ENCODE measurements at places on chromosomes 6 and 20. TPM values are rescaled to one million over a fixed set of nuclear protein-coding genes. Genes with fewer than 3 reads are reported as not detected.

- peak; percentile 73 for DNase-seq
Observed at GRCh38 chr6:136989571-136990241, 55.1 kb downstream of the IL20RA start.

DNA sequence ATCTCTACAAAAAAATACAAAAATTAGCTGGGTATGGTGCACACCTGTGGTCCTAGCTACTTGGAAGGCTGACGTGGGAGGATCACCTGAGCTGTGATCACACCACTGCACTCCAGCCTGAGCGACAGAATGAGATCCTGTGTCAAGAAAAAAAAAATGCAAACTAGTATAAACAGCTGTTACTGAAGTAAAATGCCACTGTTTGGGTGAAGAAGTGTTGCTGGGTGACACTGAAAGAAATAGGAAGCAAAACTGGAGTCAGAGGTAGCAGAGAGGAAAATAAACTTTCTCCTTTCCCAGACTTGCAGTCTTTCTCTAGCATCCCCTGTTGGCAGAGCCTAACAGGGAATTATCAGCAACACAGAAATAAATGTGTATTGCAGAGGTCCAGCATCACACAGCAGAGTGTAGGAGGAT is 241.2 kb upstream of the PREP start:
- DNase-seq = no peak

DNA sequence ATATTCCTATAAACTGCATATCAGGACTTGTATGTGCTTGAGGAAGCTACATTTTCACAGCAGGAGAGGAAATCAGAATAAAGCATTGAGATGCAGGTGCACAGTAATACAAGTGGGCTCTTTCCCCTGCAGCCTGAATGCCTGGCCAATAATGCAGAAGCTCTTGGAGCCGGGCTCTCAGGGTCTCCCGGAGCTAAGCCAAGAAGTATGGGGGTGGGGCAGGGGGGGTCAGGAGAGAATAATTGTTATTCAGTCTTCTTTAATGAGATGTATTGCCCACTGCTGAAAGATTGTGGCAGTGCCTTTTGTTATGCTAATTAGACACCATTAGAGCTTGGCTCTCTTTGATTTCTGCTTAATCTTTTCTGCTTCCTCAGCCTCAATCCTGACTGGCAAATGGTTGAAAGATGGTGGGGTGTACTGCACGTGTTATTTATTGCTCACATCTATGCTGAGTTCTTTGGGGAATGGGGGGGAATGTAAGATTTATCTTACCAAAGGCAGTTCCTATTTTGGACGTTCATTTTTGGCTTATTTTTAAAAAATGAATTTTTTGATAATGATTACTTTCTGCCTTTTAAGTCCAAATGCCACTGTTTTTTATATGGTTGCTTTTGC is 407.6 kb upstream of the SOX4 start:
- no peak for DNase-seq

The CFB gene
- total RNA-seq = 5.3 TPM

The CNR1 gene
- 12.2 TPM for total RNA-seq

The MMP24 gene
- total RNA-seq = 0.16 TPM

DNA sequence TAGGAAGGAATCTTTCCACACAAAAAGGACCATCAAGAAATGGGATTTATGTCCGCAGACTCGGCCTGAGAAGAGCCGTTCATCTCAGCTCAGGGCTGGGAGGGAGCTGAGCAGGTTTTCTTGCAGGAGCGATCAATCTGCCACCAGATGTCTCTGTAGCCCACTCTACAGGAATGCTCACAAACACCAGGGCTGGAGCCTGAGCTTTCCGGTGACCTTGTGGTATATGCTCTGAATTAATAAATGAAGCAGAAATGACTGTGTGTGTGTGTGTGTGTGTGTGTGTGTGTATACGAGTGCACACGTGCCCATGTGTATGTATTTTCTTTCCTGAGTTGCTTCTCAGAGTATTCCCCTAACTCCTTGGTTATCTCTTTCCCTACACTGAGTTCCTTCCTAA is 12.0 kb downstream of the CD83 start:
- DNase-seq = no peak

DNA sequence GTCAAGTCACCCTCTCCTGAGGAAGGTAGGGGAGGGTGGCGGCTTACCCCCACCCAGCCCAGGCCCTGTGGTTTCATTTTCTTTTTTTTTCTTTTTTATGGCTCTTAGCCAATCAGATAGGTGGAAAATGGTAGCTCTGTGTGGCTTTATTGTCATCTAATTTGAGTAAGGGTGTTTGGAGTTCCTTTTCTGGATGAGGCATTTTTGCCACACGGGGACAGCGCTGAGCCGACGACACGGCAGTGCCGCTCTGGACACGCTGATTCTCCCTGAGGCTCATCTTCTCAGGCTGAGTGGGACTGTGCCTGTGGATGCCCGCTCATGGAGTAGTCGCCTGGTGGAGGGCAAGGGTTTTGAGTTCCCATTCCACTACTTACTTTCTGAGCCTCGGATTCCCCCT is 37.6 kb upstream of the ANGPT4 start:
- DNase-seq = peak; percentile 38
